Prostate gland (tissue), 2 donors: ENCODE measurements at places on chromosomes 3 and 15.

- no peak for DNase-seq
These were observed 293.4 kb upstream of the LRRFIP2 start for GRCh38 chr3:37467761-37468160.

DNA sequence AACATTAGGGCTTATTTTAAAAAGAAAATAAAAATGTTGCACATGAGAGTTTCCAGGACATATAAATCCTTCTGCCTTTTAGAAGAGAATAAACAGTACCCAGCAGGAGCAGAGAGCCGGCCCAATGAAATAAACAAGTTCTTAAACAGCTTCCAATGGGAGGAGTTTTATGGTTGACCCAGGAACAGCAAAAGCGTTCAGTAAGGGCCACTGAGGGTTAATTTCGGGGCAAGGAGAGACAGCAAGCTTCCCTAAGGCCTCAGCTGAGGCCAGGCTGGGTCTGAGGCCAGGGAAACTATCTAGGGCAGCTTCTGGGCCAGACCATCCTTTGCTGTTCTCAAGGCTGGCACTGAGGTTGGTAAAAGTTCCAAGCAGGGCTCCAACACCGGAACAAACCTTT lies 3.4 kb downstream of the PDZRN3 start:
- DNase-seq: peak; percentile 24

DNA sequence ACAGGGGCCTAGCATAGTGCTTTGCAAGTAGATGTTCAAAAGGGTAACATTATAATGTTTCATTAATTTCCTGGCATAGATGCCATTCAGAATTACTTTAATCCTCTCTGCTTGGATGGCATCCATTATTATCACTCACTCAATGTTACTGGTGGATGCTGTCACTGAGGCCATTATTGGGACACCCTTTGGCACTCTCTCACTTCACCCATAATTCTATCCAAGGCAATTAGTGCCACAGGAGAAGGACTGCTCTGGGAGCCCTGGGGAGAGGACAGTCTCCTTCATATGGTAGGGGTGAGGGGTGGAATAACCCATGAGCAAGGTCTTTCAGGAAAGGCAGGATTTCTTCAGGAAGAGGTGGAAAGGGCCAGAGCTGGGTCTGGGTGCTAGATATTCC lies 28.7 kb upstream of the SLC28A1 start:
- DNase-seq: no peak

- no peak for DNase-seq
These were observed 66.0 kb downstream of the TLE3 start for GRCh38 chr15:70031713-70032112.

- DNase-seq: peak; percentile 43
These were observed 40.9 kb upstream of the RNU6-1 start for GRCh38 chr15:67880651-67881182.
